CD4-positive, alpha-beta T cell treated with Interleukin-6 at 100 ng/mL for 8 hours (primary cell): ENCODE measurements at places on chromosomes 7 and 10.

DNA sequence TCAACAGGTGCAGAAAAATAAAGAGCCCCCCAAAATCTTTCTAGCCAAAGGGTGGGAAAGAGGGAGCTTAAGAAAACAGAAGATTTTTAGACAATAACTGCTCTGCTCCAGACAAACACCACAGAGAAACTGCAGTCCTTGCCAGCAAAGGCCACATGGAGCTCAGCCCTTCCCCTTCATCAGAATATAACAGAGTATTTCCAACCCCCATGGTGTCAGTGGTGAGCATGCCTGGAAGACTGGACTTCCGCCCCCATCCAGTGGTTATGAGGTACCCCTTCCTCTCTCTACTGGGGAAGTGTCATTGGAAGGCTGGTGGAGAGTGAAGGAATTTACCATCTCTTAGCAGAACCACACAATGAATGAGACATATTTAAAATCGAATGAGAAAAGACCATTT is 1007.3 kb upstream of the CELF2 start:
- DNase-seq: no peak

DNA sequence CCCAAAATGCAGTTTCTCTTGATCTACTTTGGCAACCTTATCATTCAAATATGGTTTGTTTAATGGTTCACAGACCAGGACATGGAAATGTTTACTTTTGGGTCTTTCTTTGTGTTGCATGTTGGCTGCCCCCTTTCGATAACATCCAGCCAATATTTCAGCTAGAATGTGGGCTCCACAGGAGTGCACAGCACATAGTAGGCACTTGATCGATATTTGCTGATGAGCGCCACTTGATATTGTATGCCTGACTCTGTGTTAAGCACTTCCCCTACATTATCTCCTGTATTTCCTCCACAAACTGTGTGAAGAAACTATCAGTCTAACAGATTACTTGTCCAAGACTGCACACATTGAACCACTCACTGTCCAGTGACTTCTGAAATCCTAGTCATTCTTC is 60.2 kb downstream of the SMURF1 start:
- no peak for DNase-seq

- DNase-seq: no peak
Observed at GRCh38 chr10:44467900-44468299, 83.0 kb upstream of the CXCL12 start.

DNA sequence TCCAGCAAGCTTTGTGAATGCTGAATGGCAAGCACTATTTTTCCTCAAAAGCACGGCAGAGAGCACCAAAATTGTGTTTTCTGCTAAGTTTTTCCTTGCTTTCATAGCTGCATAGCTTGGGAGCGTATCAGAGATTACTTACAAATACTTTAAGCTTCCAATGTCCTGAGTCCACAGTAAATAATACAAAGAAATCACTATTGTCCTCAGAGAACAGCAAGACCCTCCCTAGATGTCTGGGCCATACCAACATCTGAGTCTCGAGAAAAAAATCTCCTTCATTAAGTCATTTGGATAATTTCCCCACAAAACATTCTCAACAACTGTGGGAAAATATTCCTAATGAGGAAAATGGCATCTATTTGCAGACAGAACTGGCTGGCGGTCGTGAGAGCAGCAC is 41.7 kb downstream of the SGMS1 start:
- DNase-seq: no peak

- no peak for DNase-seq
Observed at GRCh38 chr10:112807013-112807412, 143.0 kb upstream of the TCF7L2 start.

GRCh38 chr7:83150310-83150709 is 12.4 kb downstream of the PCLO start:
- no peak for DNase-seq

DNA sequence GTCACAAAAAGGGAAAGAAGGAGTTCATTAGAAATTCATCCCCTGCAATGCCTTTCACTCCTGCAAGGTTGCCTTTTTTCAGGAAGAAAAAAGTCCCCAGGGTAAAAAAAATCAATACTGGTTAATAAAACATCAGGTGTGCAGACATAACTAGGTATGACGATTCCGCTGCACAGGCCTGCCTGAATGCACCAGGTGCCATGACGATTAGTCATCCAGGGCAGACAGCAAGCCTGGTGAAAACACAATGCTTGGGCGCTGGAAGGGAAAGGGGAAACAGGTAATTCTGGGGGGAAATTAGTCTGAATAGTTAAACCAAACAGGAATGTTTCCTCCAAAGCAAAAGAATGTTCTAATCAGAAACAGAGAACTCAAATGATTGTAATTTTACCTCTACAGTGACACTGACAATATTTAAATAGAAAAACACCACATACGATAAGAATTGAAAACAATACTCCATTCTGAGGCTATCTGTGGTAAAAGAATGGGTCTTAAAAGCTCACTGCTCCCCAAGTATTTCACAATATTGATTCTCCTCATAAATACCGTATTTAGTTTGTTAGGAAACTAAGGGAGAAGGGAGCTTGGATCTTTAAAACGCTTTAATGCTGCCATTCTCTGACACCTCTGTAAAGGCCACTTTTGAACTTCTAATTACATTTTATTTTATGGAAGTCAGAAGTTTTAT is 45.2 kb downstream of the VPS41 start:
- DNase-seq: no peak

DNA sequence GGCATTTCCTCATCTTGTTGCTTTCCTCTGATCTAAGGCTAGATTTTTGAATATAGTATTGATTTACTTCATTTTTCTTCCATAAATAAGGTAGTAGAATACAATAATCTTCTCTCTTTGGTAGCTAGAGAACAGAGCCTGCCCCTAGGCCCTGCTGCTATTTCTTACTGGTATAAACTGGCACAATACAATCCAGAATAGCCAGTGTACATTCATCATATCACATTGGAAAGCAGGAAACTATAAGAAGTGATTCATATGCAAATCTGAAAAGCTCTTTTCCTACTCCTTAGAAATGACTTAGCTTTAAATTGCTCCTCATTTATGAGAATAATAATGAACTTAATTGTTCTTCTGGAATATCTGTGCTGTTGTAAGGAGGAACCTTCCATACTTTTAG is 100.2 kb downstream of the KCND2 start:
- DNase-seq: no peak

DNA sequence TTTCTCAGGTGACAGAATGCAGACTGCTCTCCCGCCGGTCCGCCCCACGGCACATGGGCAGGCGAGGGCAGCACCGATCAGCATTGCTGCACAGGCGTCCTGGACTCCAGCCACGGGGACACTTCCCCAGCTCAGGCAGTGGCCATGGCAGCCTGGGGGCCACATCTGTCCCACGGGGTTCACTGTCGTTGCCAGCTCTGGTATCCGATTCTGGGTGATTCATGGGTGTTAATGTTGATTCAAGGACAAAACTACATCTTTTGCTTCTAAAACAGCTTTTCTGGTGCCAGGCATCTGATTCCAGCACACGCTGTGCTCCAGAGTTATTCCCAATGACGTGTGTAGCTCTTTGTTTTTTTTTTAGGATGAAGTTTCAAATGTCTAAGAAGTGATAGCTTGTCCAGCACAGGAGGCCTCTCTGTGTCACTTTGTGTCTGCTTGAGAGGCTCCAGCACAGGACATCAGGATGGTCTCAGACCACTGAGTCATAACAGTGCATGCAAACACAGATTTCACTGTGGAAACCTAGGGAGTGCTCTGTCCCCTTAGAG is 218.0 kb downstream of the WDR37 start:
- no peak for DNase-seq

- no peak for DNase-seq
Observed at GRCh38 chr7:97471491-97471890, 260.4 kb upstream of the TAC1 start.

GRCh38 chr10:66927251-66927935 is 1.6 kb downstream of the LRRTM3 start:
- no peak for DNase-seq

DNA sequence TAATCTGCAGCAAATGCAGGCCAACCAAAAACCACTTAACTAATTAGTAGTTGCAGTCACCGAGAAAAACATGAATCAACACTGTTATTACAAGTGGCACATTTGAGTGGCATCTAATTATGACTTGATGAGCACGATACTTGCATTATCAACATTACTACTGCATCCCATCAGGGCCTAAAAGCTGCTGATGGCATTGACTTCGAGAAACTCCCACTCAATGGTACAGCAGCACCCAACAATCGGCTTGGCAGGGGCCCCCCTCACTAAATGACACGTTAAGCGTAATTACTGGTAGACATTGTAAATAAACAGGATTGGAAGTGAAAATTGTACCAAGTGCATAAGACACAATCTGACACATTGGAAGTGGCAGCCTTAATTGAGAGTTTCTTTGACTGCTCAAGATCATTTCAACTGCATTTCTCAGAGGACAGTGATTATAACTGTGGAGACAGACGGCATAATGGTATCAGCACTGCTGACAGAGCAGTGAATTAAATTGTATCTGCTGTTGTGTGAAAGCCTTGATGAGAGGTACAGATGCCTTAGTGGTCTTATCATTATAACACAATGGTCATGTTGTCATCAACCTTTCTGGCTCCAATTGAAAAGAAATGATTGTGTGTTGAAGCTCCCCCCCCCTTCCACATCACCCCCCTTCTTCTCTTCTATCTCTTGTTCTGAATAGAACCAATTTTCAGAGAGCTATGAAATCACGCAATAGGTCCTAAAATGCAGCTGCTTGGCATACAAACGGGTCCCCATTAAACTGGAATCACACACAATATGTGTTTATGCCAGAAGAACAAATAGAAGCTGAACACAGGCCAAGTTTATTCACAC is 43.4 kb downstream of the SHTN1 start:
- no peak for DNase-seq

- no peak for DNase-seq
Observed at GRCh38 chr10:89937494-89937893, 236.1 kb downstream of the KIF20B start.

GRCh38 chr10:127016331-127016730 is 111.1 kb downstream of the DOCK1 start:
- DNase-seq: no peak

- no peak for DNase-seq
Observed at GRCh38 chr7:79787623-79788022, 334.2 kb upstream of the MAGI2 start.

GRCh38 chr7:41830271-41830670 is 127.4 kb upstream of the INHBA start:
- DNase-seq: no peak

DNA sequence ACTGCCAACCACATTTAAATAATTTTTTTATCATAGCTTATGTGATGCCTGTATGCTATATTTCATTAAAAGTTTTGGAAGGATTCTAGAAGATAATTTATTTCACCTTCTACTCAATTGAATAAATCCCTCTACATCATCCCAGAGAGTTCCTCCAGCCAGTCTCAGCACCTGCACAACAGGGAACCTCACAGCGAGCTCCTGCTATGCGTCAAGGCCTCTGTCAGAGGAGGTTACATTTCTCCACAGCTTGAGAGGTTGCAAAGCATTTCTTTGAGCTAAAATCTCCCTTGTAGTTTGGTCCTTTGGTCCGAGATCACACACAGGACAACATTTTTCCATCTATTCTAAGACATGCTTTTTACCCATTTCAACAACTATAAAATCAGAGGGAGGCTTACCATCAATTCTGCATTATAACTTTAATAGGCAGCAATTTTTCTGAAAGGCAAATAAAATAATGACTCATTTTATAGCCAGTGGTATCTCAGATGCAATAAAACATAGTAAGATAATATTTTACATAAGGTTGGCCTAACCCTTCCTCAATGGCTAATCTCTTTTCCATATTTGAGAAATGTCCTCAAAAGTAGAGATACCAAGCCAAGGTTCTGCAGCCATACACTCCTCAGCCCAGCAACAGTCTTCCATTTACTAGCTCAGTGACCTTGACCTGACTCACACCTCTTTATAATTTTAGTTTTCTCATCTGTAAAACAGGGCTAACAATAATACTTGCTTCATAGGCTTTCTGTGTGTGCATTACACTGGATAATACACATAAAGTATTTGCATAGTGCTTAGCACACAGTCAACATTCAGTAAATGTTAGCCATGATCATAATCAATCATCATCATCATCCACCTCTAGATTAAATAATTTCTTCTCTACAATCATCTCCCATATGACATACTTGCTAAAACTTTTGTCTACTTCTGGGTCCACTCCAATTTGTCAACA is 68.8 kb downstream of the DOCK4 start:
- DNase-seq: no peak

DNA sequence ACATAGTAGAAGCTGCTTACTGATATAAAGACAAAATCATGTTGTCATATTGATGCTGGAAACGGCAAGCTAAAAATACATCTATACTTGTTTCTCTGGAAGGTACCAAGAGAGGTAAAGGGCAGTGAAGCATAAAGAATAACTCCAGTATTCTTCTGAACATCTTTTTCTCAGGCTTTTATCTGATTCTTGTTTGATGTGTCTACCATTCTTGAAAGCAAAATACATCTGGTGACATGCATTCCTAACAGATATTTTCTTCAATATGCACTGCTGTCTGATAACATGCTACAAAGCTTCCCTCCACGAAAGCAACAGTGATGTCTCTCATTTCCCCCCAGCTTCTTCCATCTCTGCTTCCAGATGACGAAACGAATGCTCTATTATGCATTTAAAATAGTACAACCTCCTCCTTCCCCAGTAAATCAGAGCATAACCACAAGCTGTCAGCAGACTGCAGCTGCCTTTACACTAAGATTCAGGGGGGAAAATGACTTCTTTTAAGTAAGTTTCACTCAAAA is 100.8 kb downstream of the ARHGAP21 start:
- peak; percentile 41 for DNase-seq

DNA sequence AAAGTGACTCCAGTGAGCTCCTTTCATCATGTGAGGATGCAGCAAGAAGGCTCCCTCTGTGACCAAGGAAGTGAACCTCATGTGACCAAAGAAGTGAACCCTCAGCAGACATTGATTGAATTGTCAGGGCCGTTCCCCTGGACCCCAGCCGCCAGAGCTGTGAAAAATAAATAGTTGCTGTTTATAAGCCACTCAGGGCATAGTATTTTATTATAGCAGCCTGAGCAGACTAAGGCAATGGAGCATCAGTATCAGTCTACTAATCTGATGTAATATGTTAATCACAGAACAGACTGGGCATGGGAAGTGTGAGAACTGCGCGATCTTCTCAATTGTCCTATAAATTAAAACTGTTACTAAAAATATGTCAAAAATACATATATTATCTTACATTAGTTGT is 384.5 kb upstream of the PRKCQ start:
- DNase-seq: no peak

- peak; percentile 42 for DNase-seq
Observed at GRCh38 chr7:100545360-100546128, 6.5 kb downstream of the AGFG2 start.

- DNase-seq: no peak
Observed at GRCh38 chr7:22116451-22117030, 170.8 kb upstream of the CDCA7L start.

- DNase-seq: no peak
Observed at GRCh38 chr10:49303711-49304110, 4.7 kb downstream of the C10orf71 start.

GRCh38 chr7:2417981-2418481 is 14.6 kb downstream of the CHST12 start:
- DNase-seq: peak; percentile 41

DNA sequence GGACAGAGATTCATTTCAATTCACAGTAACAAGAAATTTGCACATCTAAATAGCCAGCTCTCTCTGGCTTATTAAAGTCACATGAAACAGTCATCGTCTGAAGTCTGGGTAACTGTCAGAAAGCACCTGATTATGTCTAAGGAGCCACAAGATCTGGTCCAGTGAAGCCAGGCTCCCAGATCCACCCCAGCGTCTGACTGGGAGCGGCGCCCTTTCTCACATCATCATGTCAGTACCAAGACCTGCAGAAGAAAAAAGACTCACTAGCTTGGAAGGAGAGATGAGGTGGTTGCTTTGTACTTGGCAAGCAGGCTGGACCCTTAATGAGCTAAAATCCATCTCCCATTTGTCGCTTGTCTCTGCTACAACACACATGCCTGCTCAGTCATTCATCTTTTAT is 58.4 kb downstream of the VOPP1 start:
- no peak for DNase-seq
